Fibroblast of skin of left biceps (primary cell): ENCODE measurements at places on chromosomes 12 and 14.

DNA sequence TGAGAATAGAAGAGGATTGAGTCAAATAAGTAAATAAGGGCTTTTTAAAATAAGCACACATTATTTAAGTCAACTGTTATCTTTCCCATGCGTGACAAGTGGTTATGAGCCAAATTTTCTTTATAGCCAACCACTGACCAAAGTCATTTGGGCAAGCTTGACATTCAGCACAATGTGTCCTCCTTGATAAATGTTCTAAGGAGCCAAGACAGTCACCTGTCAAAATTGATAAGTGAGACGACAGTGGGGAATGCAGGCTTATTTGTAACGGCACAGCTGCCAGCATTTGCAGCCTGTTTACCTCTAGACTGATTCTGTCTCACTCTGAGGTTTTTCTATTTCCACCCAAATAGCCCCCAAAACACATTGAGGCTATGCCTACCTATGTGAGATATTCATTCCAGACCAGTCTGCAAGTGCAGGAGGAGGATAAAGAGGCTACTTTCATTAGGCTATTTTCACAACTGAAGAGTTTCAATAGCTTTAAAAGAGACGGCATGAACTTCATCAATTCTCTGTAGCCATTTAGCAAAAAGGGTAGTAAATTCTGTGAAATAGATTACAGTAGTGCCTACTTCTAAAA, 339.5 kb downstream of the PDZRN4 start:
- DNase-seq = no peak

DNA sequence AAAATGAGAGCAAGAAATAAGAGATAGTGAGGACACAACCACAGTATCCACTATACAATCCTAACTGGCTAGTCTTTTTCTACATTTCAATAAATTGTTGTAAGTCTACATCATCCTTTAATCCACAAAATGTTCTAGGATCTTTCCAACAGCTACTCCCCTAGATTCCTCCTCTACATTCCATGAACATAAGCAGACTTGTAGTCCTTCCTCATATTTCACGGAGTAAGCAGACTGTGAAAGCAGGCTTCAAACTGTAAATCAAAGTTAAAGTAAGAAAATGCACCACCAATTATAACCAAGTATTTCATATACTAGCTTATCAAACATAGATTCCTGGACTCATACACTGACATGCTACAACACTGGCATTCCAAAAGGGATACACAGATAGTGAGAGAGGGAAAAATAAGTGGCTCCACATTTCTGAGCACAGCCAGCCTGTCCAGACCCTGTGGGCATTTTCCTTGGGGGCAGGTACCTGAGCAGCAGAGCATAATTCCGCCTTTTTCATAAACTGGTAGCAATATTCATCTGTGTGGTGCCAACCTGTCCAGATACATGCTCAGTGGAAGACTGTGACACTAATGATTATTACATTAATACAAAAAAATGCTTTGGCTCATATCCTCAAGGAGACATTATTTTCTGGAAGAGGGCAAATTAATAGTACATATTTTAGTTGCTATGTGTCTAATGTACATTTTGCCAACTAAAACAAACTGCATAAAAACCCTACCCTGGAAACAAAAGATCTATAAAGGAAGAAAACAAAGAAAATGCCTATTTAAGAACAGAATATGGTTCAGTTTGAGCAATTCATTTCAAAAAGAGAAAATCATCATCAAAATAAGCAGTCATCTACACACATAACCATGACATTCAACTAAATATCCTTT, 113.3 kb upstream of the FSCB start:
- no peak for DNase-seq

DNA sequence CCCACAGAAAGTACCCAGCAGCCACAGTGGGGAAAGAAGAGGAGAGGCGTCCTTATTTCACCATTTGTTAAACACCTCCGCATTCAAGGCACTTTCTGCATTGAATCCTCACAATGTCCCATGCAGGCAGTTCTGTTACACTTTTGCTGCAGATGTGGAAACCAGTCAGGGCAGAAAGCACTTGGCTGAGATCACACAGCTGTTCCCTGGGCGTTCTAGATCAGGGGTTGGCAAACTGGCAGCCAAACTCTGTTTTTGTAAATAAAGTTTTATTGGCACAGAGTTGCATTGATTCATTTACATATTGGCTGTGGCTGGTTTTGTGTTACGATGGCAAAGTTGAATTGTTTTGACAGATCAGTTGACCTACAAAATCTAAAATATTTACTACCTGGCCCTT, 20.1 kb downstream of the FOXN4 start:
- no peak for DNase-seq

DNA sequence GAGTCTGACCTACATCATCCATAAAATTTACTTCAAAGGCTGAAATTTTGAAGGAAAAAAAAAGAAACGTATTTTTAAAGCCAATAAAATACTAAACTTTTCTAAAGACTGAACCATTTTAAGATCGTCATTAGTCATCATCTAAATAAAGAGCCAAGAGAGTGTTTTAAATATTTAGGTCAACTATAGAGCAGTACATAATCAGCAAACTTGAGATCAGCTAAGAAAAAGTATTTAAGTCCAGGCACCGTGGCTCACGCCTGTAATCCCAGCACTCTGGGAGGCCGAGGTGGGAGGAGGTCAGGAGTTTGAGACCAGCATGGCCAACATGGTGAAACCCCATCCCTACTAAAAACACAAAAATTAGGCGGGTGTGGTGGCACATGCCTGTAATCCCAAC, 35.5 kb downstream of the HECTD1 start:
- DNase-seq = no peak

DNA sequence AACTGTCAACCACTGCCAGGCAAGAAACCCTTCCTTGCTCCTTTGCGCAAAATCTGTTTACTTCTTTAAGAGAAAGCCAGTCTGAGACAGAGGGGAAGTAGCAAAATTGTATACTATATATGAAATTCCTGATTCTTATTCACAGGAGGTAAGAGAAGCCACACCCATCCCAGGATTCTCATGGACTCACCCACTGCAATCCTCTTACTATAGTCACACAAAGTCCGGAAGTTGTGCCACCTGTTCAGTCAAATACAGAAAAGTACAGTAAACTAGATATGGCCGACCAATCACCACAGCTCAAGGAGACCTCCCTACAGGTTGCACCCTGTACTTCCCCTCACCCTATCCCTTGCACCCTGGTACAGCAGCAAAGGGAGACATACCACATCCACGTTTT, 2.9 kb downstream of the PRMT5 start:
- DNase-seq = no peak

DNA sequence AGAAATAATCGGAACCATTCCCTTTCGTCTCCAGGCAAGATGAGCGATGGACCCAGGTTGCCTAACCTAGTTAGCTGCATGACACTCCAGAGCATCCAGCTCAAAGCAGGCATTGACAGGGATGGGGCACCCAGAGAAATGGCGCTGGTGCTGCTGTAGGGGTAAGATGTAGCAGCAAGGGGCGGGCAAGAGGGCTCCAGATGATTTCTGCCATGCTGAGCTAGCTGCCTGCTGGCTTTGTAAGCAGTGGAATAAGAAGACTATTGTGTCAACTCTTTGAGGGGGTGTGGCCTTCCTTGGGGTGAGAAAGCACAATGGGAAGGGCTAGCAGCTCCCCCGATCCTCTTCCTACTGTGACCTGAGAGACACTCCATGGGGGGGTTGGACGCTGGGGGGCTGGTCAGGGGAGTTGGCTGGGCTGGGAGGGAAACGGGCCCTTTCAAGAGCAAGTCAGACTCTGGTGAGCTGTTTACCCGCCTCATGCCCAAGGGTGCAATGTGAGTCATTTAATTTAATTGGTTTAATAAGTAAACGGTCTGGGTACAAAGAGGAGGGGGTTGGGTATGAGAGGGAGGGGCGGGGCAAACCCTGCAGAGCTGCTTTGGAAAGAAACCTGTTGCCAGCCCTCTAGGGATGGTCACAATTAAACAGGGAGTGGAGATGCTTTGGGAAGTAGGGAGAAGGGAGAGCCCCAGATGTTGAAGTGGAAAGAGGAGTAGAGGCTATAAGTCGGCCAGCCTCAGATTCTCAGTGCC, 50.5 kb downstream of the B4GALNT3 start:
- no peak for DNase-seq

- DNase-seq = no peak
These were observed 6.6 kb downstream of the MYH7 start for GRCh38 chr14:23428686-23429495.

GRCh38 chr12:83084516-83085234, 398.0 kb downstream of the TMTC2 start:
- DNase-seq = no peak

DNA sequence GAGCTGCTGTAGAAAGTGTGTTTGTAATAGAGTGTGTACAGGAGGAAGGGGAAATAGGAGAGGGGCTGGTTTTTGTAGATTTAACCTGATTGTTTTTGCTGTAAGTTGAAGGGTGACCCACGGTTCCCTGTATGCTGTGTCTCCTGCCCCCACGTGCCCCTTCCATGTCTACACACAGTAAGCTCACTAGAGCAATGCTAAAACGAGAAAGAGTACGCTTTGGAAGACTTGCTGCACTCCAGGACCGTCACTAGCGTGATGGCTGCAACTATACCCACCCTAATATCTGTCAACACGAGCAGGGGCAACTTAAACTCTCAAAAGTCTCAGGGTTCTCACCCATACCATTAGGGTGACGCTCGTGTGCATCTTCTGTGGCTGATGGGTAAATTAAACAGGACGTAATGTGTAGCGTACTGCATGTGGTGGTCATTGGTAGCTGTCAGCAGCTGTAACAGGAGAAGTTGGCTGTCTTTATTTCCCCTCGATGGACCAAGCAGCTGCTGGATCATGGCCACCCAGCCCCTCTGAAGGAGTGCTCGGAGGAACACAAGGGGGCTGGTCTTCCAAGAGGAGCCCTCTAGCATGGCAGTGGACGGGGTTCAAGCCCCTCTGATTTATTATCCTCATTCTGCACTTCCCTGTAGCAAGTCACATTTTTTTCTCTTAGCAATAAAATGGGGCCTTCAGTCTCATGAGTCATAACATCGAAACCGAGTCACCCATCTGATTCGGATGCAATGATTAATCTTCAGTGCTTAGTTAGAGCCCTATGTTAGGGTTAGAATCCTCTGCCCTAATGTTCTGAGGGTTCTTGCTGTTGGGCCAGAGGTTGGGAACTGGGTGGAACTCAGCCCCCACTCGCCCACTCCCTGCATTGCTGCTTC, 14.0 kb downstream of the CCND2 start:
- DNase-seq = no peak

DNA sequence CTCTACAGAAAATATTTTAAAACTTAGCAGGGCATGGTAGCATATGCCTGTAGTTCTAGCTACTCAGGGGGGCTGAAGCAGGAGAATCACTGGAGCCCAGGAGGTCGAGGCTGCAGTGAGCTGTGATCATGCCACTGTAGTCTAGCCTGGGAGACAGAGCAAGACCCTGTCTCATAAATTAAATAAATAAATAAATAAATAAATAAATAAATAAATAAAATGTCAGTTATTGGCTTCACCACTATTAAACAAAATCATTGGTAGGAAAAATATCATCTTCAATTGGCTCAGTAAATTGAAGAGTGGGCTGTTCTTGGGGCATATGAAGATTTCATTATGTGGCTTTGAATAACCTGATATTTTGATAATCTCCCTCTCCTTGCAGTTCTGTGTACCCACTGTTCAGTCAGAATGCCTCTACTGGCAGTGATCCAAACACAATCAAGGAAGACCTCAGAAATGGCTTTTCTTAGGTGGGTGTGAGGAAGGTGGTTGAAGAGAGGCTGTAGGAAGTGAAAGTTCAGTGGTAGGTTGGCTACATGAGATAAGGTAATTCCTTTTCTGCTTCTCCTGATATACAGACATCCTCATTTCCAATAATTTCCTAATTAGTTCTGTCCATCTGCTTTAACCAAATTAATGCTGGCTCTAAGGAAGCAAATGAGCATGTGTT, 175.8 kb downstream of the MSRB3 start:
- DNase-seq = no peak

GRCh38 chr12:31832740-31833729, 104.2 kb upstream of the AMN1 start:
- DNase-seq = no peak

- DNase-seq = no peak
These were observed 944 bp downstream of the CCND2 start for GRCh38 chr12:4274396-4275015.

DNA sequence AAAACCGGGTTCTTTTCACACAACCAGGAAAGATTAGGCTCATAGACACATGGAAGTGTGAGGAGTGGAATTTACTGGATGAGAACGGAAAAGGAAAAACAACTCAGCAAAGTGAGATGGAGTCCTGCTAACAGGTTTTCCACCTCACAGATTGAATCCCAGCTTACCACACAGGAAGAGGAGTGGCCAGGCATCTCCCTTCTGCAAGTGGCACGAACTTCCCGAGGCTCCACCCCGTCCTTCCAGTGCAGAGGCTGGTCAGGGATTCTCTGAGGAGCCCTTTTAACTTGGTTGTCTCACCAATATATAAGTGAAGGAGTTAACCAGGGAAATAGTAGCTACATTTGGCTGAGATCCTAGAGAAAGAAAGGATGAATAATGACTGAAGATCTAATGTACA, 102.8 kb downstream of the SCAF11 start:
- DNase-seq = no peak

DNA sequence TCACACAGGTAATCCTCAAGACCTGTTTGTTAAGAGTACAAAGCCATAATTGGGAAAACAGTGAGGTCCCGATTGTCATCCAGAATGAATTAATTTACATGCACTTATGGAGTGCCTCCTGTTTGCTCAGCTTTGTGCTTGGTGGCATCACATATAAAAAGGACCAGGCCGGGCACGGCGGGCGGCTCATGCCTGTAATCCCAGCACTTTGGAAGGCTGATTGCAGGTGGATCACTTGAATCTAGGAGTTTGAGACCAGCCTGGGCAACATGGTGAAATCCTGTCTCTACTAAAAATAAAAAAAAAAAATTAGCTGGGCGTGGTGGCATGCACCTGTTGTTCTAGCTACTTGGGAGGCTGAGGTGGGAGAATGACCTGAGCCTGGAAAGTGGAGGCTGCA, 247.4 kb downstream of the CACNA1C start:
- DNase-seq = no peak

DNA sequence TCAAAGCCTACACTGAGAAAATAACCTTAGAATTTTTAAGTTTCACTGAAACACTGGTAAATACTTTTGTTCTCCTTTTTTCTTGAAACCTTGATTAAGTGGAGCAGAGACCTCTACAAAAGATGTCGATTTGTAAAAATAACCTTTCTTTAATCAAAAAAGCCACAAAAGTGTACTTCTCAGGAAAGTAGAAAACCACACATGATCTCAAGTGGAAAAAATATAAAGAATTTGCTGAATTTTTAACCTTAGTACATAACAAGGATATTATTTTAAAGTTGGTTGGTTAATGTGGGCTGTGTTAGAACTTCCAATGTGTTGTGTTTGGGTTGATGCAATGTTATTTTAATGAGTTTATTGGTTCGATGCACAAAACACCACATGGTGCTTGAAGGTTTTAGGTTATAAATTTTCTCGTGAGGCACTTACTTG, 8.6 kb downstream of the LGR5 start:
- DNase-seq = no peak
